ENCODE measurements at places on chromosomes 2 and 18. TPM values are rescaled to one million over a fixed set of nuclear protein-coding genes. Genes with fewer than 3 reads are reported as not detected.

Gene SCYGR4
- not detected for total RNA-seq

Gene TUBA4B
- not detected for total RNA-seq

Gene MOGAT1
- total RNA-seq: not detected

Gene SLC4A3
- total RNA-seq: not detected

Data from natural killer cell treated with Interleukin-12 subunit alpha and Interleukin-12 subunit beta and Interleukin-15 and Interleukin-18, amount 100 ng/mL, for 72 hours (primary cell).